ENCODE measurements at places on chromosomes 16 and 17.

DNA sequence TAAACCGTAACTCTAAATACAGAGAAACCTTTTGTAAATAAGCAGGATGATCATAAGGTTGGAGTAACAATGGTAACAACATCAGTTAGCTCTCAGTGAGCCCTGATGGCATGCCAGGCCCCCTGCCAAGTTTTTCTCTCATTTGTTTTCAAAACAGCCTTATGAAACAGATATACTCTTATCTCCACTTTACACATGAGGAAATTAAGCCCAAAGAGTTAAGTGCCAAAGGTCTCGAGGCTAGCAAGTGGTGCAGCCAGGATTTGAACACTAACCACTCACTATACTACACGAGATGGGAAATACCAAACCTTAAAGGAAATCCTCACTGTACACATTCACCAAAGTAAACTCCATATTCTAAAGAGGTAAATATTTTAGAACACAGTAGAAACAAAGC is 15.0 kb downstream of the USP31 start:
- no peak for DNase-seq

GRCh38 chr16:1277617-1278282 is 21.9 kb downstream of the TPSD1 start:
- no peak for DNase-seq

DNA sequence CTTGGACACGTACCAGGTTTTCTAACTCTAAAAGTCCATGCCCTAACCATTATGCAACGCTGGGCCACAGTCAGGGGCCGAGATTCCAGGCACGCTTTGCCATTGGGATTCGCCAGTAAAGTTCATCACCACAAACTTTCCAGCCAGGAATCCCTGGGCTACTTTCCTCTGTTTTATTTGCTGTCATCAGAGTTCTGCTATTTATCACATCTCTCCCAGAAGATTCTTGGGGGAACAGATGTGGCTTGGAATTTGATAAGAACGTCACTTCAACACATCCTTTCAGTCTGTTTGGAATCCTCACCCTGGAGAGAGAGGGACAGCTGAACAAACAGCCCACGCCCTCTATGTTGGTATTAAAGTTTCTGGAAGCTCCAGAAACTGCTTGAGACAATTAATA is 109.6 kb upstream of the CACNG3 start:
- DNase-seq: no peak

DNA sequence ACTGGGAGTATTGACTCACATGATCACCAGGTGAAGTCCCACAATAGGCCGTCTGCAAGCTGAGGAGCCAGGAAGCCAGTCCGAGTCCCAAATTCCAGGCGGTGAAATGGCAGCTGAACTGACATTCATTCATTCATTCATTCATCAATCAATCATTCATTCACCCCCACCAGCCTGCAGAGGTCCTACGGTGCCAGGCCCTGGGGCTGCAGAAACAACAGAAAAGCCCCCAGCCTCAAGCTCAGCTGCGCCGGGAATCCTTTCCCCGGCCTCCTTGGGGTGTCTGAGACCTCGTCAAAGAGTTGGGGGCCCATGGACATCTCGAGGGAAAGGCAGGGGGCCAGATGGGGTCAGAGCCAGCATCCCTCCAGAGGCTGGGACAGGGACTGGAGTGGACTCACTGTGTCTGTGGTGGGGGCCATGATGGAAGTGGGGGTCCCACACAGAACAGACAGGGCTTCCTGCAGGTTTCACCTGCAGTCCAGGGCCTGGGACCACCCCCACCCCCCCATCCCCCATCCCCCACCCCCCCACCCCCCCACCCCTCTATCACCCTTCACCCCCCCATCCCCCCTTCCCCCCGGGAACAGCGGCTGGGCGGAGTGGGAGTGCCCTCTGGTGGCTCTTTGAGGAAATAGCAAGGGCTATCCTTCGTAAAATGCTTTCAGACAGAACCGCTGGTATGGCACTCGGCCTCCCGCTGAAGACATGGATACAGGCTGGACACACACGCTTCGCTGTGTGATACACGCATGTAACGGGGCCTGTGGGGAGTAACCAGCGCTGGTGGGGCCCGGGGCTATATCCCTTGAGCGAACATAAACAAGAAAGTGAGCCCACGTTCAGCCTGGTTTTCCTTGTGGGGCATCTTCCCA is 8.5 kb upstream of the ZC3H18 start:
- DNase-seq: peak; percentile 41

- DNase-seq: no peak
Measured at GRCh38 chr16:67299269-67299668, 19.9 kb downstream of the PLEKHG4 start.

GRCh38 chr16:67216612-67217490 is 10.1 kb upstream of the TMEM208 start:
- peak; percentile 59 for DNase-seq

- DNase-seq: no peak
Measured at GRCh38 chr16:73781297-73781696, 515.3 kb upstream of the PSMD7 start.

DNA sequence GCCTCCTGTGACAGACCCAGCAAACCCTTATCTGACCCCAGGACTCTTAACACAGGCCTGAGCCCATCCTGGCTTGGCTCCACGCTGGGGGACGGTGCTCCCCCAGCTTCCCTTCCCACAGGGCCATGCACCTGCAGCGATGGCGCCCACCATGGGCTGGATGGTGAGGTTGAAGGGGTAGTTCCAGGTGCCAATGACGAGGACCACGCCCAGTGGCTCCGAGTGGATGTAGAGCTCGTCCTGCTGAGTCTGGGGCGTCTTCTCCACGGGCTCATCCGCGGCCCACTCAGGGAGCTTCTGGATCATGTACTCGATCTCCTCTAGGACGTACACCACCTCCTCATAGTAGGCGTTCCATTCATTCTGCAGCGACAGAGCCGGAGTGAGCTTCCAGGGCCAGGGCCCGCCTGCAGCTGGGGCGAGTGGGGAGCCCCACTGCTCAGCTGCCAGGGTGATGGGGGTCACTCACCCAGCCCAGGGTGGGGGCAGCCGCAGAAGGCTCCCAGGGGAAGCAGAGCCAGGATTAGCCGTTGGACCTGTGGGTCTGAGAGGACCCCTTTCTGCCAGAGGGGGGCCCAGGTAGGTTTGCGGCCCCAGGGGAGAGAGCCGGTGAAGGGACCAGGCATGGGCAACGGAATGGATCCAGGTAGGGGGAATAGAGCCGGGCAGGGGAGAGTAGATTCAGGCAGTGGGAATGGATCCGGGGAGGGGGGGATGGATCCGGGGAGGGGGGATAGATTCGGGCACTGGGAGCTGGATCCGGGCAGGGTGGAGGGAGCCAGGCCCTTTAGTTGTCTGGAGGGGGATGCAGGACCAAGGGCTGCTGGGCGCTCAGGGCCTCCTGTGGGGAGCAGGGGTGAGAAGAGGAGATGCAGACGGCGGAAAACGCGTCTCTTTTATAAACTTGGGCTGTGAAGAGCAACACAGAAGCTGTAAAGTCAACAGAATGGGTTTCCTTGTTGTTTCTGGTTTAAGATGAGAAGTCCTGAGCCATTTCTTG is 4.7 kb downstream of the ALDH3A1 start:
- no peak for DNase-seq

DNA sequence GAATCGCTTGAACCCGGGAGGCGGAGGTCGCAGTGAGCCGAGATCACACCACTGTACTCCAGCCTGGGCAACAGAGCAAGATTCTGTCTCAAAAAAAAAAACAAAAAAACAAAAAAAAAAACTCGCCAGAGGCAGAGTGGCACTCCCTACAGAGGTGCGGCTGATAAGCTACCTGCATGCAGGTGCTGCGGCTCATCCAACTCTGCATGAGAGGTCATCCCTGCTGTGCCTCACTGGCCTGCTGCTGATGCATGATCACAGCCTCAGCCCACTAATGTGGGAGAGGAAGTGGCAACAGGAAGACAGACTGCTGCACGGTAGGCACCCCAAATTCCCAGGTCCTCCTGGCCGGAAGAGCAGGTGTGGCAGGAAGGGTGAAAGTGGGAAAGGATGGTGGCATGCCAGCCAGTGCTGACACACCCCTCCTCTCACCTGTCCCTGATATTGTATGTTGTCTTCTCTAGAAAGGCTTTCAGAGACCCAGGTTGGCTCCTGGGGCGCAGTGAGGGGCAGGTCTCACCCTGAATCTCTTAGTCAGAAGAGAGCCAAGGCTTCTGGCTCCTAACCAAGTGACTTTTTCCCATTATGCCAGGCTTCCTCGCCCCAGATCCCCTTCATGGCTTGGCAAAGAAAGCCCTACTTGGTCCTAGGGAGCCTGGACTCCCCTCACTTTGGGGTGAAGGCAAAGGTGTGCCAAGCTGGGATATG is 11.8 kb downstream of the NXPH3 start:
- DNase-seq: no peak

DNA sequence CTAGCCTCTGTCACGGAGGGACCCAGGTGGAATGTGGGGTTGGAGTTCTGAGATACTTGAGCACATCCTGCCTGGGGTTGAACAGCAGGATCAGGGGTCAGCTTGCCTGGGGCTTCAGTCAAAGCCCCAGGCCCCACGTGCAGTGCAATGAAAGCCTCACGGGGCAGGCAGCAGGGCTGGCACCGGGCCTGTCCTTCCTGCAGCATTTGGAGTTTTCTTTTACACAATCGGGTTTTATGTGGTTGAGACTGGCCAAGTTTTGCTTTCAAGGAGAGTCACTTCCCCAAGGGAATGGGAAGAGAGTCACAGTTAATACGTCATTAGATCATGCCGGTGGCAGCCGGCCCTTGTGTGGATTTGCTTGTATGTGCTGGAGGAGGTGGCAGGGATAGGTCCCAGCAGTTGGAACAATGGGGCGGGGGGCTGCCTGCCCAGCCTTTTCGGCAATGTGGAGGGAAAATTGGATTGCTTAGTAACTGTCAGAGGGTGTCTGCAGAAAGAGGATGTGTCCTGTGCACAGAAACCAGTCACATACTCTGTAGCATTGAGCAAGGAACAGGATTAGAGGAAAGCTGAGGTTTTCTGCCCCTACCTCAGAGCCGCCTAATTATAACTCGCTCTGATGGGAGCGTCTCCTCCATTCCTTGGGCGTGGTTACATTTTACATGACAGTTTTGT is 4.5 kb downstream of the RMI2 start:
- peak; percentile 83 for DNase-seq

DNA sequence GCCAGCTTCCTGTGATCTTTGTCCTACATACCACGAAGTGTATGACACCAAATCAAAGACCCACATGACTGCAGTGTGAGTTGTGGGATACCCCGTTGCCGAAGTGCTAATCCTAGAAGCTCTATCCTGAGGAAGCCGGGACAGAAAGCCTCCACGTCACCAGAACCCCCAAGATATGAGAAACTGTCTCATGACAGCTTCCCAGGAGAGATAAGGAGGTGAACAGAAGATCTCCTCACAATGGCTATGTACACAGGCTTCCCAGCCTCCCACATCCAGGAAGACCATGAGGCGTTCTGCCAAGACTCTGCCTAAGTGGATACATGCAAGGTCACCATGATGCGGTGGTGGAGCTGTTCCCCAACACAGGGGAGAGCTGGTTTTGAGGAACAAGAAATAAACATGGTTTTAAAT is 37.1 kb downstream of the TRIM25 start:
- DNase-seq: no peak

- DNase-seq: no peak
Measured at GRCh38 chr17:2700030-2700490, 11.5 kb downstream of the CLUH start.

DNA sequence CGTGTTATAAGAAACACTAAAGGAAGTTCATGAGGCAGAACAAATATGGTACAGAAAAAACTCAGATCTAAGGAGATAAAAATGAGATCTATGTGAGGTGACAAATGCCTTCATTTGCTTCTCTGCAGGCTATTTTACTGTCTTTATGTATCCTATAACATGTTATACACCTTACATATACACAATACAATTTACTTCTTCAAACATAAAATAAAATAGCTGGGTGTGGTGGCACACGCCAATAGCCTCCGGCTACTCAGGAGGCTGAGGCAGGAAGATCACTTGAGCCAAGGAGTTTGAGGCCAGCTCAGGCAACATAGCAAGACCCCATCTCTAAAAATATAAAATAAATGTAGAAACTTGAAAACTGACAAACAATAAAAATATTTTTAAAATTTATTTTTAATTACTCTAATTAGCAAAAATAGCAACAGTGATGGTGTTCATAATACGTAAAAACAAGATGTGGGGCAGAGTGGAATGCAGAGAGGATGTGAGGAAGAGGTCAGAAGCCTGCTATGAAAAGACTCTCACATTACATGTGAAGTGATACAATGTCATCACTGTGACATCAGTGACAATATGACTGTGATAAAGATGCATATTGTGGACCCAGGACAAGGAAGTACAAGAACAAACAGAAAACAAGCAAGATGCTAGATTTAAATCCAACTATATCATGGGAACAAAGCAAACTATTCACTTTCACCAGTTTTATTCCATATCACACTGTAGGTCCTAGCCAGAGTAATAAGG is 31.0 kb downstream of the VPS53 start:
- peak; percentile 51 for DNase-seq

DNA sequence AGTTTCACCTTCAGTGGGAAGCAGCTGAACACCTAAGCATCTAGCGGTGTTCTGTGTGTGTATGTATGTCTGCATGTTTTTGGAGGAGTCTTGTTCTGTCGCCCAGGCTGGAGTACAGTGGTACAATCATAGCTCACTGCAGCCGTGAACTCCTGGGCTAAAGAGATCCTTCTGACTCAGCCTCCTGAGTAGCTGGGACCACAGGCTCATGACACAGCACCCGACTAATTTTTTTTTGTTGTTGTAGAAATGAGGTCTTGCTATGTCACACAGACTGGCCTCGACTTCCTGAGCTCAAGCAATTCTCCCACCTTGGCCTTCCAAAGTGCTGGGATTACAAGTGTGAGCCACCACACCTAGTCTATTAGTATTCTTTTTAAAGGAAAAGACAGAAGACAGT is 30.2 kb upstream of the FAAP100 start:
- DNase-seq: no peak

DNA sequence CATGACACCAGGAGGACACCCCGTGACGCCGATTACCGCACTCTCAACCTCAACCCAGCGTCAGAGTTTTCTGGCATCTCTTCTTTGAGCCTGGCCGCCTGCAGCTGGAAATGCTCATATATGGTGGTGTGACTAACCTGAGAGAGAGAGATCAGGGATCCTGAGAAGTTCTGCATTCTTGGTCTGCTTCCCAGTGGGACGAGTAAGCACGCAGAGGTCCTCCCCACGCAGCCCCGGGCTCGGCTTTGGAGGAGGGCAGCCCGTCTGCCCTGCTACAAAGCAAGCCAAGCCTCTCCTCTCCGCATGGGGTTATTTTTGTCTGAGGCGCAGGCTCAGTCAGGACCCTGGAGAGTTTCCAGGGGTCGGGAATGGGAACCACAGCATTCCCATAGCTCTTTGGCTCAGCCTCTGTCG is 16.5 kb downstream of the CRISPLD2 start:
- DNase-seq: no peak

- no peak for DNase-seq
Measured at GRCh38 chr17:58320570-58321323, 7.8 kb downstream of the TSPOAP1 start.

DNA sequence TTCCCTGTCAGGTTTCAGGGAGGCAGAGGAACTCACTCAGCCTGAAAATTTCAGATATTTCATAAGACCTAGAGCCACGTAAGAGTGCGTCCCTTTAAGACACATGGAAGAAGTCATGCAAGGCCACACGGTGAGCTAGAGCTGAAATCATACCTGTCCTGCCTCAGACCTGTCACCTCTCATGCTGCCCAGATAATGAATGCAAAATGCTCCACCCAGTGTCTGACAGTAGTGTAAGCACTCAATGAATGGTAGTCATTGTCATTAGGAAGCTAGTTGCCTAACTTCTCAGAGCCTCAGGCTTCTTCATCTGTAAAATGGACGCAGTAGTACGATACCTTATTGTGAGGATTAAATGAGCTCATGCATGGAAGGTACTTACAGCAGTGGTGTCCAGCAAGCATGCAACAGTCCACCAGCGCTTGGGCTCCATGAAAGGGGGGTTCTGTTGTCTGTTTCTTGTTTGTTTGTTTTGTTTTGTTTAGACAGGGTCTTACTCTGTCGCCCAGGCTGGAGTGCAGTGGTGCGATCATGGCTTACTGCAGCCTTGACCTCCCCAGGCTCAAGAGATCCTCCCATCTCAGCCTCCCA is 60.7 kb downstream of the WSB1 start:
- DNase-seq: no peak
